ENCODE measurements at places on chromosomes 11 and 22.

- no peak for DNase-seq
These were observed 187.0 kb downstream of the DSCAML1 start for GRCh38 chr11:117610045-117610444.

GRCh38 chr11:95150956-95151684 is 61.5 kb downstream of the ENDOD1 start:
- peak; percentile 95 for DNase-seq

- no peak for DNase-seq
These were observed 67.5 kb upstream of the AMOTL1 start for GRCh38 chr11:94700622-94701021.

- DNase-seq, result no peak
These were observed 3.6 kb upstream of the OR2AT4 start for GRCh38 chr11:75100314-75100713.

- DNase-seq, result no peak
These were observed 111.9 kb downstream of the MRTFA start for GRCh38 chr22:40524392-40525249.

DNA sequence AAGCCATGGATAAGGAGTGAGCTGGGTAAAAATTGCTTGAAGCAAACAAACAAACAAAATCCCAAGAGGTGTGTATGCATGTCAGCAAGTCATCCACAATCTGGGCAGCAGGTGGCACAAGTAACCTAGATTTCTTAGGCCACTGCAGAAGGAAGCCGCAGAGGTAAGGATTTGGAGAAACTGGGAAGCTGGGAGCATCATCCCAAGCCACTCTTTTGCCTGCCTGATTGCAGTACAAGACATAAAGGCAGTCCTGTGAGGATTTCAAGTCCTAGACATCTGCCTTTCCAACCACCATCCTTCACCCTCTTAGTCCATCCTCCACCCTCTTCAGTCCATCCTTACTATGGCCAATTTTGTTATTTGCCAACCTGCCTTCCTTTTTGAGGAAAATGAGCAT is 67.2 kb upstream of the BMAL1 start:
- DNase-seq, result peak; percentile 69

DNA sequence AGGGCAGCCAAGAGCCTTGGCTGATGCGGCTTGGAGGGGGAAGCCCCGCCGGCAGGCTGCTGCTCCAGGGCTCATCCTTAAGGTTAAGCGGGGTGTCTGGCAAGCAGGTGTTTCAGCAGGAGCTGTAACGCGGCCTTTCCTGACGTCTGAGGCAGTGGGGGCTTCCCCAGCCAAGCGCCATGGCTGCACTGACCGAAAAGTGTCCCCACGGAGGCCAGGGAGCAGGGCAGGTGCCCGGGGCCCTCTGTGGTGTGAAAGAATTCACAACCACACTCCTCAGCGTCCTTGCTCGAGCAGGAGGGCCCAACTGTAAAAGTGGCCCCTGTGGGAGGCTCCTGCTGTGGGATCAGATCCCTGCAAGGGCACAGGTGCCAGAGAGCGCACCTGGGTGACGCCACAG is 79.2 kb downstream of the DHCR7 start:
- DNase-seq, result no peak

- no peak for DNase-seq
These were observed 650 bp upstream of the NUP50 start for GRCh38 chr22:45163099-45163450.

DNA sequence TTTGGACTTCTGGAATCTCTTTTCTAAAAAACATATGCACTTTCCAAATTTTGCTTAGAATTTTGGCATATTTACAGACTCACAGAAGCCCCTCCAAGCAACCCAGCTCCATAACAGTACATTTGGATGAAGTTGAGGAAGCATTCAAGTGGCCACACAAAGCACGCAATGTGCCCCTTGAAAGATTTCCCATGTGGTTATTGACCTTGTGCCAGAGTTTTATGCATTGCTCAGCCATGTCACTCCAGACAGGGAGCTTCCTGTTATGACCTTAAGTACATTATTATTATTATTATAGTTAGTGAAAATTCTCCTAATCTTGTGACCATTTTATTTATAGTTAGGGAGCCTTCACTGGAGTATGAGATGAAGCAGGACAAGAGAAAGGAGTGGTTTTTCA is 35.0 kb upstream of the BDNF start:
- DNase-seq, result no peak

DNA sequence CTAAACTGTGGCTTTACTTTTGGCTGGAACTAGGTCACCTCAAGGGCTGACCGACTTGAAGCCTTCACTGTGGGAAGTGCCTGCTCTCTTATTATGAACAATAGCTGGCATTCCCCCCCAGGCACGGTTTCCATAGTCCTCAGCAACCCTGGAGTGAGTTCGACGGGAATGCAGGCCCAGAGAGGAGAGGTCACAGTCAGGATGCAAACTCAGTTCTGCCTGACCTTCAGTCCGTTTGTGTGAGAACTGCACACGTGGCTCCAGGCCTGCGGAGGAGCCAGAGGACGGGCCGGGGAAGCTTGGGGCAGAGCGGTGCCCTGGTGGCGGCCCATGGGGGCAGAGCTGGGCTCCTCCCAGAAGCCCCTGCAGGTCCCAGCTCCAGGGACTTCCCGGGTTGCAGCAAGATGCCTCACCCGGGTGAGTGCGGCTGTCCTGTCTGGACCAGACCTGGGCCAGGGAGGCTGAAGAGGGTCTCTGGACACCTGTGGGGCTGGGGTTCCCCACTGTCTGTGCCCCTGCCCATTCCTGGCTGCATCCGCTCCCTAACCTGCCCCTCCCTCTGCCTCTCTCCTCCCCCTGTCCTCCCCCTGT is 17.2 kb downstream of the SLC25A18 start:
- DNase-seq, result no peak

DNA sequence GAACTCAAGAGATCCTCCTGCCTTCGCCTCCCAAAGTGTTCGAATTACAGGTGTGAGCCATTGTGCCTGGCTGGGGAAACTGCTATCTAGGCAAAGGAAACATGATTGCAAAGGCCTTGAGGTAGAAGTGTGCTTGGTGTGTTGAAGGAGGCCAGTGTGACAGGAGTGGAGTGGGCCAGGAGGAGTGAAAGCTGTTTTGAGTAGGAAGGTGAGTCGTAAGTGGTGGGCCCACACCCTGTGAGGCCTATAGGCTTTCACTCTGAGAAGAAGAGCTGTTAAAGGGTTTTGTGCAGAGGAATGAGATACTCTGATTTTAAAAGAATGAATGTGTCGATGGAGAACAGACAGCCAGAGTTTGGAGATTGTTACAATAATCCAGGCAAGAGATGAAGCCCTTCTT is 43.4 kb downstream of the WEE1 start:
- no peak for DNase-seq

DNA sequence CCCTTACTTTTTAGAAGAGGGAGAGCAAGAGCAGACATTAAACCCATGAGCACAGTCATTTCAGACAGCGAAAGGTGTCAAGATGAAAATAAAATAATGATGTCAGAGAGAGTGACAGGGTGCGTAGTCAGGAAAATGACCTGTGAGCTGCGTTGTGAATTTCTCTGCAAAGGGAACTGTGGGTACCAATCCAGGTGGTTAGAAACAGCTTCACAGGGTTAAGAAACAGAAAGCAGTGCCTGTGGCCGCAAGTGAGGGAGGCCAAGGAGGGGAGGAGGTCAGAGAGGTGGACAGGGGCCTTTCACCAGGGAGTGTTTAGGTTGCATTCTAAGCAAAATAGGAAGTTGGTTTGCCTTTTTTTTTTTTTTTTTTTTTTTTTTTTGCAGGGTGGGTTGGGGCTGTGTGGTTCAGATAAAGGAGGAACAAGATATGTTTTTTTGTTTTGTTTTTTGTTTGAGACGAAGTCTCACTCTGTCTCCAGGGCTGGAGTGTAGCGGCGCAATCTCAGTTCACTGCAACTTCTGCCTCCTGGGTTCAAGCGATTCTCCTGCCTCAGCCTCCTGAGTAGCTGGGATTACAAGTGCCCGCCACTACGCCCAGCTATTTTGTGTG is 7.9 kb downstream of the TIGD3 start:
- DNase-seq, result no peak

DNA sequence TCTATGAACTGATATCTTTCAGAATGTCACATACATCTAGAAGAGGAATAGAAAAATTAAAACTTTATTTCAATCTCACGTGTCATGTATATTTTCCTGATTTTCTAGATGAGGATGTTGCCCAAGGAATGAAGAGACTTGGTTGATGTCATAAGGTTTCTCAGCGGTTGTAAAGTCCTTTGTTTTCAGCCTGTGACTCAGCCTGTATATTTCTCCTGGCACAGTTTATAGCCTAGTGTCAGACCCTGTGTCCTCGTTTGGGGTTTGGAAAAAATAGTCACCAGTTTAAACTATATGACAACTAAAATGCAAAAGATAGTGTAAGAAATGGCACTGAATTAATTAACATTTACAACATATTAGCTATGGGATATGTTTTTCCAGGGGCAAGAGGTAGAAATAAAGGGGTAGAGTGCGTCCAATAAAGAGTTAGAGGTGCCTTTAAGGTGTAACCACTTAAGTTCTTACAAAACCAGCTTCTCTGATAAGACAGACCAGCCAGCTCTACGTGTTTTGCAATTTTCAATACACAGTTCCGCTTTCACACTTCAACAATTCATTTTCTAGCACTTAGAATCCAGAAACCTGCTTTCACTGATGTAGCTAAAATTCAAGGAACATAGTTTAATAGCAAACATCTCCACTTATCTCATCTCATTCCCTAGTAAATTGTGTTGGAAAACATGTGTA is 1432.6 kb upstream of the TENM4 start:
- DNase-seq, result no peak

- no peak for DNase-seq
These were observed 21.6 kb downstream of the LMO1 start for GRCh38 chr11:8242118-8242475.

- DNase-seq, result no peak
These were observed 37.0 kb upstream of the B3GAT1 start for GRCh38 chr11:134449051-134449450.

- no peak for DNase-seq
These were observed 36.9 kb upstream of the BIRC3 start for GRCh38 chr11:102280245-102280833.

- no peak for DNase-seq
These were observed 167.1 kb upstream of the NARS2 start for GRCh38 chr11:78741741-78742140.

DNA sequence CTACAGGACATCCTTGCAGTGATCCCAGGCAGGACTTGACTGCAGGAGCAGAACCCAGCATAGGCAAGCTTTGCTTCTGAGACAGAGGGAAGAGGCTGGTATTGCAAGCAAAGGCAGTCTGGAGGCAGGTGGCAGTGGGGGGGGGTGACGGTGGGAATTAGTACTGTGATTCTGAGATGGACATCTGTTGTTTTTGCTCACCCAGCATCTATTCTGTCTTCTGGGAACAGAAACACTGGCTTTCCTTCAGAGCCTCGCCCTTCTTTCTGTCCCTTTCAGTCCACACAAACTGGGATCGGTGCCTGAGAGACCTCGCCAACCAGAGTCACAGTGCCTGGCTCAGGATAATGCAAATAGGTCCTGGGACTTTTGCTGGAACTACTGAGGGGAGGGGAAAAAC is 31.2 kb upstream of the RASL10A start:
- DNase-seq, result no peak

DNA sequence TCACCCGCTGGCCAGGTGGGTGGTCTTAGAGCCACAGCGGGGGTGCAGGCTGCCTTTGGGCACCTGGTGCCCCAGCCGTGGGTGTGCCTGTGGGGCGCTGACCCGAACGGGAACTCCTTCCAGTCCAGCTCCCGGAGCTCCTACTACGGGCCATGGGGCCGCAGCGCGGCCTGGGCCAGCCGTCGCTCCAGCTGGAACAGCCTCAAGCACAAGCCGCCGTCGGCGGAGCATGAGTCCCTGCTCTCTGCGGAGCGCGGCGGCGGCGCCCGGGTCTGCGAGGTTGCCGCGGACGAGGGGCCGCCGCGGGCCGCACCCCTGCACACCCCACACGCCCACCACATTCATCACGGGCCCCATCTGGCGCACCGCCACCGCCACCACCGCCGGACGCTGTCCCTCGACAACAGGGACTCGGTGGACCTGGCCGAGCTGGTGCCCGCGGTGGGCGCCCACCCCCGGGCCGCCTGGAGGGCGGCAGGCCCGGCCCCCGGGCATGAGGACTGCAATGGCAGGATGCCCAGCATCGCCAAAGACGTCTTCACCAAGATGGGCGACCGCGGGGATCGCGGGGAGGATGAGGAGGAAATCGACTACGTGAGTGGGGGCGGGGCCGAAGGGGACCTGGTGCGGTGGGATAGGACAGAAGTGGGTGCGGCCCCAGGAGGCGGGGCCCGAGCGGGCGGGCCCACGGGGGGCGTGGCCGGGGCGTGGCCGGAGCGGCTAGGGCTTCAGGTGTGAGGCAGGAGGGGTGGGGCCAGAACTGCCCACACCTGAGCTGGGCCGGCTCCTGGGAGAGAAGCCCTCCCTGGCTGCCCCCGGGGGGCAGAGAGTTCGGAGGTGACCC is 91.5 kb downstream of the CACNA1I start:
- no peak for DNase-seq

DNA sequence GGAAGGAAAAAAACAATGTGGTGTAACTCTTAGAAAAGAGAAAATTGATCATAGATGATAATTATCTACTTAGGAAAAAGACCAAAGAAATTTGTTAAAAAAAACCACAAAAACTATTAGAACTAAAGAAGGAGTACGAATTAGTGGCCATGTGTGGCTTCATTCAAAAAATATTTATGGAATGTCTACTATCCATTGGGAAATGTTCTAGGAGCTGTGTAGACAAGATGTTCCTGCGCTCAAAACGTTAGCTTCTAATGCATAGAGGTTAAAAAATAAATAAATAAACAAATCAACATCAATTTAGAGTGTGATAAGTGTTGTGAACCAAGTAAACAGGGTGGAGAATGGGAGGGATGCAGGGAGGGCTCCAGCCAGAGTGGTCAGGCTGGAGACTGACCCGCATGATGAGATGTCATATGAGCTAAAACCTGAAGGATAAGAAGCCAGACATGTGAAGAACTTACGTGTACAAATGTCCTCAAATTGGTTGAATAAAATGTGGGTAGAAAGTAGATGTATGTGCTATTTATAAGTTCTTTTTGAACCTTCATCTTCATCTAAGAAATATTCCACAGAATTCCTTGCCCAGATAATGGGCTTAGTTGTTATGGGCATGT is 4.3 kb upstream of the EXPH5 start:
- no peak for DNase-seq

- no peak for DNase-seq
These were observed at the start of gene GUCD1 for GRCh38 chr22:24554313-24555164. Gene GUCD1, minus strand, starts transcription at chr22:24555138. Its CDS starts 147 bp downstream, at chr22:24554991.

GRCh38 chr11:33909150-33909549 is 17.3 kb upstream of the LMO2 start:
- DNase-seq, result no peak

- no peak for DNase-seq
These were observed 53.9 kb upstream of the PPP6R3 start for GRCh38 chr11:68406324-68407313.

DNA sequence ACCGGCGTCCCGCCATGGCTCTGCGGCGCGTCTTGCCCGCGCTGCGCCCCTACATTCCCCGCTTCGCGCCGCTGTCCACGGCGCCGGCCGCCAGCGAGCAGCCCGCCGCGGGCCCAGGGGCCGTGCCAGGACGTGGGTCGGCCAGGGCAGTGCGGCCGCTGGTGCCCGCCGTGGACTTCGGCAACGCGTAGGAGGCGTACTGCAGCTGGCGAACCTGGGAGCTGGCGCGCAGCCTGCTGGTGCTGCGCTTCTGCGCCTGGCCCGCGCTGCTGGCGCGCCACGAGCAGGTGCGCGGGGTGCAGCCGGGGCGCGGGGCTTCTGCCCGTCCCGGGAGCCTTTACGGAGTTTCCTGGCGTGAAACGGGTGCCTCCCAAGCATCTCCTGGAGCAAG is 20.1 kb downstream of the DGCR6L start:
- no peak for DNase-seq

GRCh38 chr11:13944016-13944415 is 18.5 kb upstream of the SPON1 start:
- DNase-seq, result no peak

- no peak for DNase-seq
These were observed 4.4 kb upstream of the PGAP2 start for GRCh38 chr11:3803726-3804495.

Data from right atrium auricular region (tissue), 2 donors.